Stimulated activated CD8-positive, alpha-beta memory T cell treated with anti-CD3 and anti-CD28 coated beads, Interleukin-4, amount 100 ng/mL, for 1 hour (primary cell): ENCODE measurements at places on chromosomes 4 and X.

- DNase-seq, result no peak
Observed at GRCh38 chr4:24912252-24913118, at the start of gene CCDC149. Gene CCDC149, minus strand, starts transcription at chr4:24913042. Its CDS starts 178 bp downstream, at chr4:24912864.

- no peak for DNase-seq
Observed at GRCh38 chr4:5051278-5052203, at the start of gene STK32B. Gene STK32B, plus strand, starts transcription at chr4:5051480.

DNA sequence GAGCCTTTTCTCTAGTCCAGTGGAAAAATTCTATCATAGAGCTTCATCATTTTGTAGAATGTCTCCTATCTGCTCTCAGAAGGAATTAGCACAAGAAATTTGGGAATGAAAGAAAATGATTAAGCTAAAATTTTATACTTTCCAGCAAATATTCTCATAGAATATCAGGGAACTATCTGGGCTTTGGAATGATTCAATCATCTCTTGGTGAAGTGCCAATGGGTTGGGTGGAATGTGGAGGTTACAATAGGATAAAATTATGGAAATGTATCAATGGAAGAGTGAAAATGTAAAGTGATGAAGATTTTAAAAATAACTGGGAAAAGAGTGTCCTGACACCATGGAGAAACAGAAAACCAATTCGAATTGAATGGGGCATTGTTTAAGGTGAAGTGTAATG is 119.0 kb upstream of the MID1 start:
- DNase-seq, result no peak

- DNase-seq, result no peak
Observed at GRCh38 chr4:88736264-88736663, 38.6 kb upstream of the NAP1L5 start.

DNA sequence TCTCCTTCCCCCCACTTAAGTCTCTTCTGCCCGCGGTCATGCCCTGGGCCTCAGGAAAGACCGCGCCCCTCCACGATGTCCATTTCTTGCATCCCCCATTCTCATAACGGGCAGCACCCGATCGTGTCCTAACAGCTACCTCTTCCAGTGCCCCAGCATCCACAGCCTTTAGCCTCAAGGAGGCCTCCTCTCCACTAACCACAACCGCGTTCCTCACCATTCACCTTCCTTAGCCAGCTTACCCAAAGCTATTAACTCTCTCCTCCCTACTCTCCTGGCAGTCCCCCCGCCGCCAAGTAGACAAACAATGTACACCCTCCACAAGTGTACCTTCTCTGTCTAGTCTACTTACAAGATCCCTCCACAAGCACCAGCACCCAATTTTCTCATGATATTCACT is 58.6 kb upstream of the PAGE5 start:
- no peak for DNase-seq

- DNase-seq, result no peak
Observed at GRCh38 chrX:30795981-30796958, 92.8 kb downstream of the TAB3 start.

- DNase-seq, result no peak
Observed at GRCh38 chr4:147085781-147086180, 140.1 kb upstream of the TTC29 start.

GRCh38 chr4:168486912-168487281 is 6.6 kb upstream of the DDX60L start:
- no peak for DNase-seq

DNA sequence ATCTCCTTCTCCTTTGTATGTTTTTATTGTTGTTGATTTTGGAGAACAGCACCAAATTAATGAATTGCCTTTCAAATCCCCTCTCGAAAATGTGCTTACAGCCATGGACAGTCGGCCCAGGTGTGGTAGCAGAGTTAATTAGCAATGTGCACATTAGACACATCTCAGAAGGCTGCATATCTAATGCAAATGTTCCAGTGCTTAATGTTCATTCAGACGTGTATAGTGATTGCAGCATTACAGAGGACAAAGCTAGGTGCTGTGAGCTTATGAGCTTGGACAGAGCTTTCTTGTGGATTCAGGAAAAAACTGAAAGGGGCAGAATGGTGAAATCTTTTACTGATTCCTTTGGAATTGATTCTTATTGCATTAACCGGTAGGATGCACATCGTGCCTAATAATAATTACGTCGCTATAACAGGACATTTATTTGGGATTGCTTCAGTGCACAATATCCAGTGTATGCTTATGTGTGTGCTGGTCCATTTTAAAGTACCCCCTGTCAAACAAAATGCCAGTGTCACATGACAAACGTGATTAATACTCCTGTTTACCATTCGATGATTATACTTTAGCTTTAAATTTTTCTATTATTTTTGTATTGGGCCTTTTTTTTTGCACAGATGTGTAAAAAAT is 552.9 kb upstream of the EPHA5 start:
- no peak for DNase-seq

DNA sequence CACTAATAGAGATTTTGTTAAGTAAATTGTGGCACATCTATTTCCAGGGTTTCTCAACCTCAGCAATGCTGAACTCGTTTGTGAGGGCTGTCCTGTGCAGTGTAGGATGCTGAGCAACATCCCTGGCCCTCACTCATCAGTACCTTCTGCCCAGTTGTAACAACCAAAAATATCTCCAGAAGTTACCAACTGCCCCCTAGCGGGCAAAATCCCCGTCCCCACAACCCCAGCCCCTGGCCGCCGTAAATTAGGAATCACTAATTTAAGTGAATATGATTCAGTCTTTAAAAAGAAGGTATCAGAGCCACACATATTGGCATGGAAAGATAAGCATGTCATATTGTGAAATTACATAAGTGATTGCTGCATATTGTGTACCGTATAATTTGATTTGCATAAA is 123.4 kb downstream of the ASB9 start:
- DNase-seq, result no peak

- DNase-seq, result no peak
Observed at GRCh38 chrX:154409222-154409871, at the start of gene DNASE1L1. Gene DNASE1L1, minus strand, starts transcription at chrX:154409254. Its CDS starts 3,686 bp downstream, at chrX:154405568.
